ENCODE measurements at places on chromosomes 13 and 19.

GRCh38 chr13:95809429-95809828 lies 132.5 kb downstream of the DNAJC3 start:
- DNase-seq = no peak

GRCh38 chr13:78131811-78132210 lies 213.2 kb upstream of the EDNRB start:
- DNase-seq = no peak

- no peak for DNase-seq
Measured at GRCh38 chr19:20840371-20840770, 64.3 kb downstream of the ZNF66 start.

DNA sequence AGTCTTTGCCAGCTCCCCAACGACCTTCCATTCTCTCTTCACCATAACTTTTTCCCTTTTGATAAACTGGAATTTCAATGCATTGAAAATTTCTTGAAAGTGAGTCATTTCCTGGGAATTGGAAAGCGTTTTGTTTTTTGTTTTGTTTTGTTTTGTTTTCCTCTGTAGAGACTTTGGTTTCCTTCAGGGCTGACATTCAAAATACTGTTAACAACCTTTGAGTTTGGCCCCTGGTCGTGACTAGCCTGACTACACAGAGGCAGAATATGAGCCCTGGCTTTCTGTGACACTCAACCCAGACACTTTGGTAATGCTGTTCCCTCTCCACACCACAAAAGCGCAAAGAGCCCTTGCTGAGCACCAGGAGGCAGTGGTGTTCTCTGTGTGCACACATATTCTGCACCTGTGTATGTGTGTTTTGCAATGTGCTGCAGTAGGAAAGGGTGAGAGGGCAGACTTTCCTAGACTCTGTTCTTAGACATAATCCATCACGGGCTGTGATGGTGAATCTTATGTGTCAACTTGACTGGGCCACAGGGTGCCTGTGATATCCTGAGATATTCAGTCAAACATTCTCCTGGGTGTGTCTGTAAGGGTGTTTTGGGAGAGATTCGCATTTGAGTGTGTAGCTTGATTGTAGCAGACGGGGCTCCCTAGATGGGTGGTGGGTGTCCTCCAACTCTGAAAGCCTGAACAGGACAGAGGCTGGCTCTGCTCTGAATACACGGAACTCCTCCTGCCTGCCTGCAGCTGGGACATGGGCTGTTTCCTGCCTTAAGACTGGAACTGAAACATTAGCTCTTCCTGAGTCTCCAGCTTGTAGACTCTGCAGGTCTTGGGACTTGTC lies 29.5 kb upstream of the ANKRD10 start:
- DNase-seq = no peak

DNA sequence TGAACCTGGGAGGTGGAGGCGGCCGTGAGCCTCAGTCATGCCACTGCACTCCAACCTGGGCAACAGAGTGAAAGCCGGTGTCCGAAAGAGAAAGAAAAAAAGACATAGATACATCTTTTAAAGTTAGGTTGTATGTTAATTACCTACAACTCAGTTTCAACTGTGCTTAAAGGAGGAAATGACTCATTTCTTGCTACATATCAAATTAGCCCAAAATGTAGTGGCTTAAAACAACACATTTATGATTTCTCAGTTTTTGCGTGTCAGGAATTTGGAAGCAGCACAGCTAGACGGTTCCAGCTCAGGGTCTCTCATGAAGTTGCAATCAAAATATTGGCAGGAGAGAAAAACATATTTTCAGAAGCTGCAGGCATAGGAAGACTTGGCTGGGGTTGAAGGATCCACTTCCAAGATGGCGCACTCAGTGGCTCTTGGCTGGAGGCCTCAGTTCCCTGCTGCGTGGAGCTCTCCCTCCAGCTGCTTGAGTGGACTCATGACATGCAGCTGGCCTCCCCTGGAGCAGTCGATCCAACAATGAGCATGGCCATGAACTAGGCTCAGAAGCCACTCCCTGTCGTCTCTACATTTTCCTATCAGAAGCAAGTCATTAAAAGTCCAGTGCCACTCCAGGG lies 7.1 kb downstream of the LDLR start:
- no peak for DNase-seq

- no peak for DNase-seq
Measured at GRCh38 chr13:25281193-25281934, 5.9 kb downstream of the MTMR6 start.

DNA sequence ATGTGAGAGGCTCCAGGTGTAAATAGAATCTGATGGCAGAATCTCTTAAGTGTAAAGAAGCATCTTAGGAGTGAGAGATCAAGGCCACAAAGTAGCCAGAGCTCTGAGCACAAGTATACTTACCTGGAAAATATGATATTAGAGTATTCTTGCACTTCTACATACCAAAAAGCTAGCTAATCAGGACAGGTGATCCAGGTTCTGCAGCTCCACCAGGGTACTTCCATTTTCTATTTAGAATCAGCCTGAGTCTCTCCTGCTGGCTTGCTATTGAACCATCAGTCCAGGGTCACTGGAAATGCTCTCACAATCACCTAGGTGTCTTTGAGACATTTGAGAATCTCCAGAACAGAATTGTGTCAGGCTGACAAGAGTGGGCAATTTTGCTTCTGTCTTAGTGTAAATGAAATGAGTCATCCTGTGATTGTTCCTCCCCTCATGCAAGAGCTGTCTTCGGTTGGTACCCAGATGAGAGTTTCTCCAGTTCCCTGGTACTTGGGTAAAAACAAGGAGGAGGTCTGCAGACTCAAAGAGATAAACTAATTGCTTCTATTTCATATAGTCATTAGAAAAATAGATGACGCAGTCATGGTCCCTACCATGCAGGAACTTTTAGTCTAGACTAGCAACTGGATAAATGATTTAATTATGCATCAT lies 14.6 kb downstream of the ZNF254 start:
- no peak for DNase-seq

- DNase-seq = no peak
Measured at GRCh38 chr13:50649211-50649610, 194.3 kb downstream of the DLEU7 start.

DNA sequence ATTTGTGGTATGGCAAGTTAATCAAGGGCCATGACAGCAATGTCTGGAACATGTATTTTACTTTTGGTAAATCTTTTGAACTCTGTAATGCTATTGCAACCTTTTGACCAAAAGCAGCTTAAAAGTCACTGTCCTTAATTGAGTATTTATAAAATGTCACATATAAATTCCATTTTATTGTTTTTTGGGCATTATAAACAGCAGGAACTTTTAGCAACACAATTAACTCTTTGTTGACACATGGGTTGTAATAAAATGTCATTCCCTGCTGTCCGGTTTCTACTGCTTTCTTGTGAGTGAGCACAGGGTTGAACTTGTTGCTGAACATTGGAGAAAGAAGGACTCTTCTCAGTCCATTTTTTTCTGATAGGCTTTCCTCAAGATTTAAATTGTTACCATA lies 1923.1 kb downstream of the PCDH9 start:
- no peak for DNase-seq

GRCh38 chr19:13952931-13953531 lies 722 bp downstream of the DCAF15 start:
- DNase-seq = no peak

GRCh38 chr13:20567881-20568528 lies 1.0 kb downstream of the IFT88 start:
- DNase-seq = no peak

GRCh38 chr19:1295169-1296012 lies 9.7 kb downstream of the EFNA2 start:
- no peak for DNase-seq

DNA sequence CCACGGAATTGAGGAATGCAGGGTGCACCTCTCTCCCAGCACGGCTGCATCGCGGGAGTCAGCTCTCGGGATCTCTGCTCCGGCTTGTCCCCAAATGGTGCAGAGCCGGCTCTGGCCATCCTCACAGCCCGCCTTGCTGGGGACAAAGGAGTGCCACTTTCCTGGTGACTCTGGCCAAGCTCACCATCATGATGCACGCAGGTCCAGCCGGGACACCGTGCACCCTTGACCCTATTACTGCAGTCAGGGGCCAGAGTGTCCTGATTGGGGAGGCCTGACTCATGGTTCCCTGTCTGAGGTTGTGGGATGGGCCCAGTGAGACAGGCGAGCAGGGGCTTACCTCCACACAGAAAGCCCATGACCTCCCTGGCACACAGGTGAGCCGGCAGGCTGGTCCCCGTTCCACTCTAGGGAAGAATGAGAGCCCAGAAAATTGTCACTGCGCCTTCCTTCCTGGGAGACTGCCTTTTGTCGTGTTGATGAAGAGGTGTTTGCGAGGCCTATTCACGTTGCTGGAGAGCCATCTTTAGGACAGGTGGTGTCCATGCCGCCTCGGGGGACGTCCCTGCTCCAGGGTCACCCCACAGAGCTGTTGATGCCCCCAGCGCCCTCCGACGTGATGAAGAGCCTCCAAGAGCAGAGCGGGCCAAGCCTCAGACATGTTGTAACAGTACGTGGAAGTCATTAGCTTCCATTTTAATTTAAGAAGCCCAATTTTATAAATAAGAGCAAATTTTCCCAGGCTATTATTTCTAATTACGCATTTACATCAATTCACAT lies 18.5 kb upstream of the VSTM2B start:
- DNase-seq = no peak

- no peak for DNase-seq
Measured at GRCh38 chr19:4909156-4909896, at the start of gene UHRF1. UHRF1 (plus strand) TSS chr19:4909501; CDS start chr19:4910886, 1,385 bp downstream.

- no peak for DNase-seq
Measured at GRCh38 chr13:108357228-108357627, 87.7 kb downstream of the TNFSF13B start.

DNA sequence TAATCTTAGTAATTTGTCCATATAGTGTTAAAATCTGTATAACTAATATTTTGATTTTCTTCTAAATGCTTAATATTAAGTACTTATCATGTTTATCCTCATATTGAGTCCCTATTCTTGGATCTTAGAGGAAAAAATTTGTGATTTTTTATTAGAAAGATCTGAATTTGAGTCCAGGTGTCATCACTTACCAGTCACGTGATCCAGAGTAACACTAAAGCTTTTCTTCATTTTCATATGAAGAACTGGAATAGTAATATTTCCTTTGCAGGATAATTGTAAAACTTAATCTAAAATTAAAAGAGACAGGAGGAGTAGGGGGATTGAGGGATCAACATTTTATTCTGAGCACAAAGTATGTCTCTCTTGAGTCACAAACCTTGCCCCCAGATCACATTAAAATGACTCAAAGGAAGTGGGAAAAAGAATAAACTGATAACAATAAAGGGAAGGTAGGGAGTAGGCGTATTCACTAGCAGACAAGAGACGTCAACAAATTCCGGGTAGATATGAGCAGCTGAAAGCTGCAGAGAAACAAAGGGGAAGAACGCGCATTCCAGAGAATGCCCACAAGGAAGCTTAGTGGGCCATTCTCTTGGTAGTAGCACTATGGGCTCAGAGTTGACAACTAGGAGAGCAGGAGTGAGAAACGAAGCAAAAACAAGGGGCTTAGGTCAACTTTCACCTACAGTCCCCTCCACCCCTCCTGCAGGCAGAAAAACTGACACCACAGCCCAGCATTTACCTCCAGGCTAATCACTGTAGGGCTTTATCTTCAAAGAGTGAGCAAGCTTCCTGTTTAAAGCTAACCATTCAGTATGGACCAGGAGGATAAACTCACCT lies 123.1 kb downstream of the SPRY2 start:
- DNase-seq = no peak

DNA sequence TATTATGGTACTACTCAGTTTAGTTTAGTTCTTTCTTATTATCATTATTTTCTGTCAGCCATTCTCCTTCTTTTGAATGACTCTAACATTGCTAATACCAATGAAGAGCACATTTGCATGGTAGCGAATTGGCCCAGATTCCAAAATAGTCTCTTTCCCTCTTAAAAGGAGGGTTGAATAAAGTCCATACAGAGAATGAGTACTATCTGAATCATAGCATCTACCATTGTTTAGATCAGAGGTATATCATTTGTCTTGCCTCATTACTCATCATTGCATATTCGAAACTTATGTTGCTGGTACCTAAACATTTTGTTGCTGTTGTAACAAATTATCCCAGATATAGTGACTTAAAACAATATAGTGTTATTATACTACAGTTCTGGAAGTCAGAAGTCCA lies 1235.3 kb upstream of the ATXN8OS start:
- DNase-seq = no peak

DNA sequence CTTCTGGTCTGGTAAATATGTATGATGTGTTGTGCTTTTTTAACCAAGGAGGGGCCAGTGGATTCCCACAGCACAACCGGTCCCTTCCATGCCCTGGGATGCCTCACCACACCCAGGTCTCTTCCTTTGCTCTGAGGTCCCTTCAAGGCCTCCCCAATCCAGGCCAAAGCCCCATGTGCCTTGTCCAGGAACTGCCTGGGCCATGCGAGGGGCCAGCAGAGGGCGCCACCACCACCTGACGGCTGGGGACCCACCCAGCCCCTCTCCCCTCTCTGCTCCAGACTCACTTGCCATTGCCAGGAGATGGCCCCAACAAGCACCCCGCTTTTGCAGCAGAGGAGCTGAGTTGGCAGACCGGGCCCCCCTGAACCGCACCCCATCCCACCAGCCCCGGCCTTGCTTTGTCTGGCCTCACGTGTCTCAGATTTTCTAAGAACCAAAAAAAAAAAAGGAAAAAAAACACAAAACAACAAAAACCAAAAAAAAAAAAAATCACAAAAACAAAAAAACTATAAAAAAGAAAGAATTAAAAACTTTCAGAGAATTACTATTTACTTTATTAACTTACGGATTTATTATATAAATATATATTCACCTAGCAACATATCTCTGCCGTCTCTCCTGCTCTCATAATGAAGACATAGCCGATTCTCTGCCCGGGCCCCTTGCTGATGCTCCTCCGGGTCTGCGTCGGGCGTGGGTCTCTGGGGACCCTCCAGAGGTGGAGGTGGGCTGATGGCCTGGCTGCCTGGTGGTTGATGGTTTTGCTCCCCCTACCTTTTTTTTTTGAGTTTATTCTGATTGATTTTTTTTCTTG lies 14.4 kb downstream of the CAPN12 start:
- DNase-seq = no peak
